Melanocyte of skin (primary cell): ENCODE measurements at places on chromosomes 4 and X. TPM values are rescaled to one million over a fixed set of nuclear protein-coding genes. Genes with fewer than 3 reads are reported as not detected.

The SRPX2 gene
- total RNA-seq: 7.3 and 11.0 TPM in 2 replicates

The IQCM gene
- total RNA-seq: not detected in 2 replicates

The FSTL5 gene
- total RNA-seq: under 0.01 and 0.93 TPM in 2 replicates

The ARHGAP6 gene
- total RNA-seq: under 0.01 TPM in 1 of 2 replicates, not detected in the other

The CDS1 gene
- total RNA-seq: under 0.01 TPM in 2 replicates

The LNX1 gene
- 0.36 TPM in 1 of 2 replicates, not detected in the other for total RNA-seq

The SLC10A4 gene
- total RNA-seq: not detected in 2 replicates

The DRD5 gene
- not detected in 2 replicates for total RNA-seq

The ODAPH gene
- total RNA-seq: under 0.01 TPM in 1 of 2 replicates, not detected in the other

The ATP1B4 gene
- not detected in 2 replicates for total RNA-seq

The ADAD1 gene
- not detected in 2 replicates for total RNA-seq

The MAGEB2 gene
- total RNA-seq: not detected in 2 replicates

The PLK4 gene
- 19.1 and 22.0 TPM in 2 replicates for total RNA-seq

The TNIP3 gene
- not detected in 2 replicates for total RNA-seq

The MAGEB10 gene
- not detected in 2 replicates for total RNA-seq

The SHROOM2 gene
- total RNA-seq: 6.7 and 12.8 TPM in 2 replicates

The TBC1D25 gene
- total RNA-seq: 8.0 and 8.3 TPM in 2 replicates

The CSTF2 gene
- total RNA-seq: 17.8 and 18.9 TPM in 2 replicates

The USP51 gene
- total RNA-seq: 7.9 and 8.0 TPM in 2 replicates

The SORCS2 gene
- total RNA-seq: 0.33 and 0.46 TPM in 2 replicates

The PRDM5 gene
- 8.5 and 12.7 TPM in 2 replicates for total RNA-seq

The CHRDL1 gene
- total RNA-seq: 1.1 TPM in 1 of 2 replicates, not detected in the other

The MAGEA2 gene
- not detected in 2 replicates for total RNA-seq

The PDLIM3 gene
- total RNA-seq: 12.0 and 35.6 TPM in 2 replicates
